HuH-7.5 (cell line): ENCODE measurements at places on chromosomes 13 and 19.

DNA sequence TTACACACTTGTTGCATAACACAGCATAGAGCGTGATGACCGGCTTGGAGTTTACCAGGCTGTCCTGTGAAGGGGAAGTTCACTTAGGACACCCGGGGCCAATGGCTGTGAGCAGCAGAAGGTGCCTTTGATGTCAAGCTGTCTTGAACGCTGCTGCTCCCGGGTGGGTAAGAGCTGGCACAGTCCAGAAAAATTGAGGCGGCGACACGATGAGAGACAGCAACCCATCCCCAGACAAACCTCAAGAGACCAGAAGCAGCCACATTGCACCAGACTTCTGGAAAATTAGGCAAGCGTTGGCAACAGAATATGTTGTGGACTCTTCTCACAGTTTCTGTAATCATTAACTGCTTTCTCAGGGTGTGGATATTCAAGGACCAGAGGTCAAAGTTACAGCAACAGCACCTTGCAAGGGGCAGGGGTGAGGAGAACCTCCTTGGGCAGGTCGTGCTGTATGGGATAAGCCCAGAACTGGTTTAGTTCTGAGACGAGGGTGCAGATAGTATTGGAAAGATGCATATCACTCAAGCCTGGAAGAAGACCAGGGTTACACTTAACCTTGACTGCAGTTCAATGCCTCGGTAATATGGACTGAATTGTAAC, 10.1 kb downstream of the NFILZ start:
- peak; percentile 74 for DNase-seq

- no peak for DNase-seq
Measured at GRCh38 chr13:22243469-22244163, 572.7 kb downstream of the FGF9 start.

- no peak for DNase-seq
Measured at GRCh38 chr13:23288564-23288963, 107.8 kb downstream of the SGCG start.

- no peak for DNase-seq
Measured at GRCh38 chr13:106108346-106108745, 427.1 kb downstream of the EFNB2 start.

GRCh38 chr13:35684432-35684831, 207.9 kb upstream of the MAB21L1 start:
- no peak for DNase-seq

DNA sequence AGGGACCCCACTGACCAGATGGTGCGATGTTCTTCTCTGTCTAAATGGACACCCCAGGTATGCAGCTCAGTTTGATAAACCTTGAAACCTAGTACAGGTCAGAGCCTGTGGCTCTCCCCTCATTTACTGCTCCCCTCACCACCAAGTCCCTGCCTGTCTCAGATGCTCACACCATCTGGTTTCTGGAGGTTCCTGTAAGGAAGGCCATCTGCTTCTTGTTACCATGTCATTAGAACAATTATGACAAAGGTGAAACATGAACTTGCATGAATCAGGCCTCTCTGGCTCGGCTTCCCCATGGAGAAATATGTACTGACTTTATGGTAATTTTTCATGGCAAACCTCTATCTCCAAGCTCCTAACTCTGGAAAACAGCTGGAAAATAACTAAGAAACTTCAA, 965.7 kb downstream of the UQCRFS1 start:
- DNase-seq: no peak

DNA sequence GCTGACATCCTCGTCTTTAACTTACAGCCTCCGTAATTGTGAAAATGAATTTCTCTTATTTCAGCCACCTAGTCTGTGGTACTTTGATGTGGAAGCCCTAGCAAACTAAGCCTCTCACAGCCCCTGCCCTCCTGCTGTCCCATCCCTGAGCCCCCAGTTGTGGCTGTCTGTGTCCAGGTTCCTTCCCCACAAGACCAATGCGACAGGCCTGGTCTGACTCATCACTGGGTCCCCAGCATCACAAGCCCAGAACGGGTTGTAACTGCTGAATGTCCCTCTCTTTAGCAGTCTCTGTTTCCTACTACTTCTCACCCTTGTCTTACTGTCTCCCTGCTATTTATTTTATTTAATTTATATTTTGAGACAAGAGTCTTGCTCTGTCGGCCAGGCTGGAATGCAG, 5.7 kb downstream of the POU2F2 start:
- no peak for DNase-seq

- no peak for DNase-seq
Measured at GRCh38 chr13:35378939-35379338, 97.5 kb downstream of the MAB21L1 start.

DNA sequence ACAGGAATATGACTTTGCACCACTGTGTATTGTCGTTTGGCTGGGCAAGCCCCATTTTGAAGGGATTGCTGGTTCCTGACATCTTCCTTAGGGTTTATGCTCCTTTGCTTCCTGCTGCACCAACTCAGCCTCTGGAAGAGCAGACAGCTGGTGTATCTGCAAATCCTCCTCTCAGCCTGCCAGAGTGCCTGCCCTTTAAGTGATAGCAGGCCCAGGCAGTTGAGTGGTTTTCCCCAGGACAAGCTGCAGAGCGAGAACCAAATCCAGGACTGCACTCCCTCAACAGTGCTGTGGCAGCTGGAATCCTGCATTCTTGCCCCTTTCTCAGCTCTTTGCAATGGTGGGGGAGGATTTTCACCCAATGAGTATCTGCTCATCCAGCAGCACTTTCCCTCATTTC, 85.5 kb downstream of the ZNF429 start:
- no peak for DNase-seq

DNA sequence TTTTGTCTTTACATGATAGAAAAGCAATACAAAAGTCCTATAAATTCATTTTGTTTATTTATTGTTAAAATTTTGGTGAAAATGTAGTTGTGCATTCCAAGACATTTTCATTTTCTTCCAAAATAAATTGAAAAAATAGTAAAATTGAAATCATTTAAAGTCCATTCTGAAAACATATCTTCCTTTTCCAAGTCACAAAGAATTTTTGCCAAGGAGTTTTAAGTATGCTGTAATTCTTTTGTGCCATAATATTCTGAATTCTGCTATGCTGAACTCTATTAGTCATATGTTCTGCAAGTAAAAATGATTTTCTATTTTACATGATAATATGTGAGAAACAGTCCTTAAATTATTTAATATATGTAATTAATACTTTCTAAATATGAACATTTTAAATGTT, 879.6 kb upstream of the SLC10A2 start:
- no peak for DNase-seq

GRCh38 chr19:55693336-55693974, 18.4 kb downstream of the EPN1 start:
- no peak for DNase-seq

- DNase-seq: no peak
Measured at GRCh38 chr13:49132479-49133002, 87.6 kb upstream of the MLNR start.
